ENCODE measurements at places on chromosomes 5 and 9.
A peak's percentile ranks its signal among the peaks of the same experiment; 100 is the strongest.

- DNase-seq, result no peak
Measured at GRCh38 chr9:120212153-120212852, 367.7 kb downstream of the CDK5RAP2 start.

DNA sequence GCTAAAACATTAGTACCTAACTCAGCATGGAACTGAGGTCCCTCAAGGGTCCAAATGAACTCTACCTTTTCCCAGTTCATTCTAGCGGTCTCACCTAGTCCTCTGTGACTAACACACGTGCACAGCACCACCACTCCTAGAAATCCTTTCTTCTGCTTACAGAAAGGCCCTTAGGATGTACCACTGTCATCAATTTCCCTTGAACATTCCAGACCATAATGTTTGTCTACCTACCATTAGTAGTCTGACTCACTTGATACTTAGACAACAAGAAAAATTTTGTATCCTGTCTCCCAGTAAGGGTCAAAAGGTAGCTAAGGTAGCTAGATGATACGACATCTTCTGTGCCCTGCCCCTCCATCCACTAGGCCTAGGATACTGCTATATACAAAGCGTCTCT is 166.6 kb downstream of the TSSK1B start:
- DNase-seq, result no peak

- DNase-seq, result no peak
Measured at GRCh38 chr9:97737429-97737828, 40.3 kb upstream of the XPA start.

DNA sequence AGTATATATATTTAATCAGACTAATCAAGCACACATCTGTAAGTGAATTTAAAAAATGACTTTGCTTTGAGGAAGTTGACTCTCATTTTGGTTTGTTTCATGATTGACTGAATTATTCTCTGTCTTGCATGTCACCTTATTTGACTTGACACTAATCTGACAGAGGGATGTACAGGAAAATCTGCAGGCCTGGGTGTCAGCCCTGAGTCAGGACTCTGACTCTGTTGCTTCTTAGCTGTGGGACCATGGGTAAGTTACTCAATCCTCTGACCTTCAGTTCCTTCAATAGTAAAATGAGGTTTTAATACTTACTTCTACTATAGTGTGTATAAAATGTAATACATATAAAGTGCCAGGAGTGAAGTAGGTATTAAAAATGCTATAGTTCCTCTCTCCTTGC is 415.9 kb downstream of the ARHGEF28 start:
- DNase-seq, result no peak

DNA sequence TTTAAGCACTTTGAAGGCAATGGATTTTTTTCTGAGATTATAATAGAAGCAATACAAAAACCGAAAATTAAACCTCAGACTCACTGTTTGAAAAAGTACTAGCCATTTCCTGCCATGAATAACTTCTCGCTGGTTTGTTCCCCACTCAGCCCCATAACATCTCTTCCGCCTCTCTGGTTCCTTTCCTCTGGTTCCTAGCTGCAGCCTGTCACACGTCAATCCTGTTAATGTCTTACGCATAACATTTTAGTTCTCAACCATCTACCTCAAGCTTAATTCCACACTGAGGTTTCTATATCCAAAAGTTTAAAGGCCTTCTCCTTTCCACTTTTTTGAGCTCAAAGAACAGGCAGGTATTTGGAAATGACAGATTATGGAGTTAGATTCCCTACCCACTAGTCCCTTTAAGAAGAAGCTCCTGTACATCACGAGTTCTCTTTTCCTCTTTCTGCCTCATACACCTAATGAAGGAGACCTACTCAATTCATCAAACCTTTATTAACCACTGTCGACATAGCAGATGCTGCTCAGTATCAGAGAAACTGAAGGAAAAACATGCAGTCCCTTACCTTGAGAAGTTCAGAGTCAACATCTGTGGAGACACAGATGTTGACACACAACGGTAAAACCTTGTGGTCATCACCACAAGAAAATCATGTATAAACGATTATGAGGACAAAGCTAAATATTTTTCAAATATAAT is 243.0 kb upstream of the PTGER4 start:
- peak; percentile 70 for DNase-seq

- no peak for DNase-seq
Measured at GRCh38 chr5:175103746-175104145, 340.2 kb downstream of the DRD1 start.

- no peak for DNase-seq
Measured at GRCh38 chr5:16574789-16575721, 41.7 kb downstream of the RETREG1 start.

DNA sequence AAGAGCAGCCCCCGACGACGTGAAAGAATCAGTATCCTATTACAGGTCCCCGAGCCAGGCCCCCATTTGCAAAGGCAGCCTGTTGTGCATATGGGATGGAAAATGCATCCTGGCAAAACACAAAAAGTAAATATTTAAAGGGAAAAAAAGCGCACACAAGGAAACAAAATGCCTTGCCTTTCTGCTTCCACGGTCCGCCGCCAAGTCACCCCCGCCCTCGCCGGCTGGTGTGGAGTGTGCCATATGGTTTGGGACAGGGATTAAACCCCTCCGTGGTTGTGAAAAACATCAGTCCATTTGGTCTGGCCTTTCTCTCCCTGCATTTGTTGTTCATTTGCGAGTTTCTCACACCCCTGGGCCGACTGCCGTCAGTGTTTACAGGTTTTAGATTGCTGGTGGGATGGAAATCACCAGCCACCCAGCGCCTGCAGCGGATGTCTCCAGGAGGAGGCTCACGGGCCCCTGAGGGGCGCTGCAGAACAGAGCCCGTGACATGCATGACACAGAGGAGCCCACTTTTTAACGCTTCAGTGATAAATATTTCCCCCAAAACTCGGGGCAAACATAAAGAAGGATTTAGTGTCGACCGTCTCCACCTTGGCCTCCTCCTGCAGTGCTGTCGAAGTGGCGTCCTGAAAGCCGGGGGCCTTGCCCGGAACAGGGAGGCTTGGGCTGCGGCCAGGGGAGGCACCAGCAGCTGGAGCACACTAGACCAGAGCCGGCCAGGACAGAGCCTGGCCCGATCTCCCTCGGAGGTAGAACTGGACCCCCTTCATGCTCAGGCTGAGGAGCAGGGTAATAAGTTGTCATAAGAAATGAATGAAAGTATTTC is 161.5 kb downstream of the HSD17B3 start:
- DNase-seq, result no peak

DNA sequence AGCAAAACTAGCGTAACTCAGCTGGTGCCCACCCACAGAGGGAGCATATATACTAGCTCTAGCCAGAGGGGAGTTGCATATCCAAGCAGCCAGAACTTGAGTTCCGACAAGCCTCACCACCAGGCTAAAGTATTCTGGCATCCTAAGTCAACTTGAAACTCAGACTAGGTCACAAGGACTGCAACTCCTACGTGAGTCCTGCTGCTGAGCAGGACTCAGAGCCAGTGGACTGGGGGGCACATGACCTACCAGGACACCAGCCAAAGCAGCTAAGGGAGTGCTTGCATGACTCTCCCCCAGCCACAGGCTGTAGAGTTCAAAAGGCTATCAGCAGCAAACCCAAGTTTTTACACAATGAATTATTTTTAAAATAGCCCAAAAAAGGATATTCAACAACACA is 26.1 kb downstream of the SPDL1 start:
- no peak for DNase-seq

- DNase-seq, result no peak
Measured at GRCh38 chr9:95434116-95435073, 82.4 kb downstream of the PTCH1 start.

- no peak for DNase-seq
Measured at GRCh38 chr5:9765419-9766140, 135.4 kb upstream of the TAS2R1 start.

DNA sequence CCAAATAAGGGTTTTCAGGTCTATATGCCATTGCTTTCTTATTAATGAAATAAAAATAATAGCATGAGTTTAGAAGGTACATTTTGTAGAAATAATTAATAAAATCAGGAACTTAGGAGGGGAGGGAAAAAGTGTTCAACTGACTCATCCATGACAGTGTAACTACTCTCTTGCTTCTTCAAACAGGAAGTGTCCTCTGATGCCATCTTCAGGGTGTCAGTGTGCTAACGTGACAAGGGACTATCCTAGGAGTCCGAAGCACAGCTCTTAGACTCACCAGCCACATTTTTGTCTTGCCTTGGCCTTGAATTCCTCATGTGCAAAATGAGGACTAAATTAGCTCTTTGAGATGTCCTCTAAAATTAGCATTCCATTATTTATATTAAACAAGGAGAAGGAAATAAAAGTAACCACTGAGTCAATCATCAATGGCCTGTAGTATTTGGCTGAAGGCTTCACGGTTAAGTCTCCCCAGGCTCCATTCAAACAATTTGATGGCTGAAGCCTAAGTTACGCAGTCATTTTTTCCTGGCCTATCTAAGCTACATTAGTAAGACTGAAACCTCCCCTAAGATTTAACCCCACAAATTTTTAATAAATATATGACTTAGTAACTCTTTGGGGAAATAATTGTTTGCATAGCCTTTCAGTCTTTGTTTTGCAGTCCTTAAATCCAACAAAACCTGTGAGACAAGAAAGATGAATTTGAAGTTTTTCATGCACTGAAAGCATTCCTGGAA is 151.1 kb downstream of the ARL15 start:
- DNase-seq, result no peak

GRCh38 chr5:58759745-58760144 is 176.9 kb downstream of the RAB3C start:
- DNase-seq, result peak; percentile 41

- no peak for DNase-seq
Measured at GRCh38 chr5:142571371-142571770, 114.5 kb downstream of the FGF1 start.

GRCh38 chr5:103375350-103375749 is 116.8 kb downstream of the MACIR start:
- no peak for DNase-seq

- no peak for DNase-seq
Measured at GRCh38 chr5:1500411-1501091, 23.2 kb downstream of the LPCAT1 start.

GRCh38 chr5:98095072-98095471 is 678.4 kb upstream of the RGMB start:
- DNase-seq, result no peak

GRCh38 chr5:168426007-168426863 is 60.0 kb upstream of the RARS1 start:
- no peak for DNase-seq

DNA sequence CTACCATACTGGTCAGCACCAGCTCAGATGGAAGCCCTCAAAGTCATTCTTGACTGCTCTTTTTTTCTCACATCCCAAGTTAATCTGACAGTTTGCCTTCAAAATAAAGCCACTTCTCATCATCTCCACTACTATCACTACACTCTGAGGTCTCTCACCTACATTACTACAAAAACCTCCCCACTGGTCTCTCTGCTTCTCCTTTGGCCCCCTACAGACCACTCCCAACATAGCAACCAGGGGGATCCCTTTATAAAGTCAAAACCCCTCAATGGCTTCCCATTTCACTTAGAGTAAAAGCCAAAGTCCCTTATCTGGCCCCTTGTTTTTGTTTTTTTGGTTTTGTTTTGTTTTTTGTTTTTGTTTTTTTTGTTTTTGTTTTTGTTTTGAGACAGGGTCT is 4.6 kb downstream of the ARAP3 start:
- no peak for DNase-seq

GRCh38 chr5:174789596-174789995 is 65.2 kb downstream of the MSX2 start:
- DNase-seq, result no peak

DNA sequence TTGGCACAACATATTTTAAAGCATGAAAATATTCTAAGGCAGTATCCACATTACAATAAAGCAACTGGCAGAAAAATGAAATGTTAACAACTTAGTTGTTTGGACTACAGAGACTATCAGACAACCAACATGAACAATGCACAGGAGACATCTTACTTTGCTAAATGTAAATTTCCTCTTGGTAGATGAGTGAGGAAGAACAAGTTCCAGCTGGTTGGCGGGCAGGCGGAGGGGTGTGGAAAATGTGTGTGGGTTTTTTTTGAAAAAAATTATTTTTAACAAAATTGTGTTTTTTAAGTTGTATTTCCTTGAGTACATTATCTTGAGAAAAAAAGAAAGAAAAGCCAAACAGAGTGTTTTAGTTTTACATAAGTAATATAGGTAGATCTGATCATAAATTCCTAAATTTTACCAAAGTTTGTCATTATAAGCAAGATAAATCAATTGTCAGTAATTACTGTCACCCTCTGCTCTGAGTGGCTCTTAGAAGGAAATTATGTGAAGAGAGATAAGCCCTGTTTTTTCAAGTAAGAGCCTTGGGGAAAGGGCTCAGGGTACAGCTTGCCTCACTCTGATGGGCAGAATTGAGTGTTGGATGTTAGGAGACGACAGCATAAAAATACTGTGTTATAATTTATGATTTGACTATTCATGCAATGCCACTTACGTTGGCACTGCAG is 42.5 kb downstream of the TMEM167A start:
- no peak for DNase-seq

- no peak for DNase-seq
Measured at GRCh38 chr9:9283159-9283986, 1329.4 kb downstream of the PTPRD start.

DNA sequence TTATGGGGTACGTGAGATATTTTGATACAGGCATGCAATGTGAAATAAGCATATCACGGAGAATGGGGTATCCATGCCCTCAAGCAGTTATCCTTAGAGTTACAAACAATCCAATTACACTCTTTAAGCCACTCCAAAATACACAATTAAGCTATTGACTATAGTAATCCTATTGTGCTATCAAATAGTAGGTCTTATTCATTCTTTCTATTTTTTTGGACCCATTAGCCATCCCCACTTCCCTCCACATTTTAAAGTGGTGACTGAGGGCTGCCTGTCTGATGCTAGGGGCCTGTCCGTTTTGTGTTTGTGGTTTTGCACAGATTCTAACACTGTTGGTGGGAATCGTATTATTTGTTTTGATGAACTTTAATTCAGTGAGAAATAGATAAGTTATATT is 129.7 kb upstream of the DHFR start:
- DNase-seq, result no peak

GRCh38 chr5:31213705-31214121 is 20.2 kb downstream of the CDH6 start:
- DNase-seq, result no peak

DNA sequence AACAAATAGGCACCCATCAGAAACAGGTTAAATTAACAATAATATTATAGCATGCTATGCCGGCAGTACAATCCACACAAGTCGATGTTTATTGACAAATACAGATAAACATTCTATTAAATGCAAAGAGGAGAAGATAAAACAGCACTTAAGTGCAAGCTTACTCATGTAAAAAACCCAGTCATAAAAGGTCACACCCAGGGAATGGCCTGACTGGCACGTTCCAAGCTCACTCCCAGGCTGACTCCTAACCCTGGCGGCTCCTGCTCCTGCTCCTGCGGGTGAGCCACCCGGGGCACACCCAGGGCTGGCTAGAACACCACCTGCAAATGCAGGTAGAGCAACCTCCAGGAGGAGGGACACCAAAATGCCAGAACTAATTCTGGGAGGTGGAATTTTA is 66.9 kb downstream of the SEMA4D start:
- DNase-seq, result no peak

DNA sequence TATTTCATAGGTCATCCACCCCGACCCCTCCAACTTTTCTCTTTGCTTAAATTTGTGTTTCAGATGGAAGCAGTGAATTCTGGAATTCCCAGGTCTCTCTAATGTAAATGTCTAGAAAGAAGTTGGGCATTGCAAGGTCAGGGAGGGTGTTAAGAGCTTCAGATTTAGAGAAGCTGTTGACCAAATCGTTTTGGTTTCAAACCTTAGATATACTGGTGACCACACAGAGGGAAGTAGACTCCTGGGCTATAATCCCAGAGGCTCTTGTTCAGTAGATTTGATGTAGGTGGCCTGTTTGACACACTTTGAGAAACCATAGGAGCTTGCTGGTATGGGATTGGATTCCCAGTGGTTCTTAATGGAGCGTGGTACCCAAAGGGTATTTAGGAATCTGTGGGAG is 137.3 kb upstream of the KLF9 start:
- DNase-seq, result no peak
